GM12865 (cell line): ENCODE measurements at places on chromosomes 7 and 10.

DNA sequence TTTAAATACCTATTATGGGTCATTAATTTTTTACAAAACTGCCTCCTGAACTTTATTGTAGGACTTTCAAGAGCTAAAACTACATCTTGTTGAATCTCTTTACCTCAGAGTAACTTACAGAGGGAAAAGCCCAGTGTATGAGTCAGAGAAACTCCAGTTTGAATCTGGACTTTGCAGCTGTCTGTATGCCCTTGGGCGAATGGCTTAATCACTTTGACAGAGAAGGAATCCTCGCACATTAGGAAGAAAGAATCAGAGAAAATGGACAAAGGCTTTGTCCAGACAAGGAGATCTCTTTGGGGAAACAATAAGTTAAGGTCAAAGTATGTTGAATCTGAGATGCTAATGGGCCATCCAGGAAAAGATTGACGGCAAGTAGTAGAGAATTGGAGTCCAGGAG lies 484.2 kb upstream of the CELF2 start:
- no peak for DNase-seq

DNA sequence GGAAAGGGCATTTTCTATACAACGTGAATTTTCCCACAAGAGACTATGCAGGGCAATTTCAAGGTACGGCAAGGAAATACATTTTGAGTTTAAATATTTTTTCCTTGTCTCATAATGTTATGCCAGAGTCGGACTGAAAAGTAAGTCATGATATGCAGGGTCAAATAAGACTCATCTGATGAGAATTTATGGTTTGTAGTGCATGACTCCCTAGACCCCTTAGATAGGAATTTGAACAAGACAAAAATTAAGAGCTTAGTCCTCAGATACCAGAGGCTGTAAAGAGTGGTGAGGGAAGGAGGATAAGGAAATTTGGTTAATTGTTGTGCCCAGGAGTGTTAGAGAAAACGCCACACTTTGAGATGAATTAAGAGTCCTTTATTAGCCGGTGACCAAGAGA lies 616.6 kb downstream of the XPNPEP1 start:
- DNase-seq = no peak

GRCh38 chr7:127791446-127792189 lies 139.6 kb downstream of the SND1 start:
- no peak for DNase-seq

DNA sequence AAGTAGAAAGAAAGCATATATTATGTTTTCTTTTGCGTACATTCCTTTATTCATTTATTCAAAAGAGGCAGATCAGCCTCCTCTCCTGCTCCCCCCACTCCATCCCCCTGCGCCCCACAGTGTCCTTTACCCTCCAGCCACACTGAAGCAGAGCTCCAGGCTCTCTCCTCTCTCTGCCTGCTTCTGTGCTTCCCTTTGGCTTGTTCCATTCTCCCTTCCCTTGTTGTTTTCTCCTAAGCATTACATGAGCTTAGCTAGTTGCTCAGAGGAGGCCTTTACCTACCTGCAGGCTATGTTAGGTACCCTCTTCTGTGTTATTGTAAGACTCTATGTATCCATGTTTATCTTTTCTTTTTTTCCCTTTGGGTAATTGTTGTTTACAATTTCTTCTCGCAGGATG lies 27.4 kb downstream of the CNNM2 start:
- DNase-seq = no peak

GRCh38 chr10:58173391-58173790 lies 94.3 kb downstream of the IPMK start:
- no peak for DNase-seq

- DNase-seq = no peak
Measured at GRCh38 chr10:46019569-46020343, 10.7 kb downstream of the NCOA4 start.

DNA sequence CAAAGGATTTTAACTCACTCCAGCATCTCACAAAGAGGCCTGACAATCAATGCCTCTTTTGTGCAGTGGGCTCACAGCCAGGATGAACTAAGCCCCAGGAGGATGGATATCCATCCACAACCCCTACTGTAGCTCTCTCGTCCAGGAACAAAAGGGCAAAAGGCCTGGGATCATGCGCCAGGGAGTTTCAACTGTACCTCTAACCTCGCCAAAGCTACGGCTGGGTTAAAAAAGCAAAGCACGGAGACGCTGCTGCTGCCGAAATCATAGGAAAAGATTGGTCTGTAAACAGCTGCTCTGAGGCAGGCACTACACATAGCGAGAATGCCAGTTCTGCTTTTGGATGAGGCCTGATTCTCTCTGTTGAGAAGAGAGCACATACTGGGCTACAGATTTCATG lies 32.1 kb downstream of the VSTM4 start:
- DNase-seq = no peak
